ENCODE measurements at places on chromosomes 2 and 18. TPM values are rescaled to one million over a fixed set of nuclear protein-coding genes. Genes with fewer than 3 reads are reported as not detected.

DNA sequence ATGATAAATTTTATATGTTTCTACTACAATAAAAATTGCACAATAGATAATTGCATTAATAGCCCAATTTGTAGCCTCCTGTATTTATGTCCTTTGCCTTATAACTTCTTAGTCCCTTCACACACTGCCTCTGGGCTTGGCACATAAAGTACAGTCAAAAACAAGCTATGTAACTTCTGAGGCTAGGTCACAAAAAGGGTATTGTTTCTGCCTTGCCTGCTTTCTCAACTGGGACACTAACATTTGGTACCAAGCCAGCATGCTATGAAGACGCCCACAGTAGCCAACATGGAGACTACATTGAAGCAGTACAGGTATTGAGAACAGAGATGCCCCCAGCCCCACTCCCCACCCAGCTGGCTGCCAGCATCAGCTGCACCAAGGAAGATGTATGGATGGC, 5.4 kb upstream of the SLC3A1 start:
- no peak for DNase-seq

GRCh38 chr18:1917569-1917968, 653.7 kb downstream of the METTL4 start:
- no peak for DNase-seq

GRCh38 chr2:64137567-64137966, 6.7 kb downstream of the PELI1 start:
- DNase-seq, result no peak

DNA sequence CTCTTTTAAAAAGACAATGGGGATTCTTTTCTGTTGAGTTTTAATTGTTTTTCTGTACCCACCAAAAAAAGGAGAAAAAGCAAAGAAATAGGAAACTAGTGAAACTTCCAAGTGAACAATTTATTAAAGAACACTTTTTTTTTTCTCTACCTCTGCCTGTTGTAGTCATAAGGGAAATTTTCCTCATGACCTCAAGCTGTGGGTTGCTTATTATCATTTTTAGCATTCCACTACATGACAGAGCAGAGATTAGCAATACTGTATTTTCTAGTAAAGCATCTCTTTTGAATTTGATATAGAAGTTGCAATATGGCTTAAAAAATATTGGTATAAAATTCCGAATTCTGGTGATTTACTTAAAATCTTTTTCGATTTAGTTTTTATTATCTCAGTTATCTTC, 87.9 kb upstream of the LRRTM1 start:
- DNase-seq, result no peak

GRCh38 chr18:33212363-33212762, 228.2 kb downstream of the CCDC178 start:
- no peak for DNase-seq

DNA sequence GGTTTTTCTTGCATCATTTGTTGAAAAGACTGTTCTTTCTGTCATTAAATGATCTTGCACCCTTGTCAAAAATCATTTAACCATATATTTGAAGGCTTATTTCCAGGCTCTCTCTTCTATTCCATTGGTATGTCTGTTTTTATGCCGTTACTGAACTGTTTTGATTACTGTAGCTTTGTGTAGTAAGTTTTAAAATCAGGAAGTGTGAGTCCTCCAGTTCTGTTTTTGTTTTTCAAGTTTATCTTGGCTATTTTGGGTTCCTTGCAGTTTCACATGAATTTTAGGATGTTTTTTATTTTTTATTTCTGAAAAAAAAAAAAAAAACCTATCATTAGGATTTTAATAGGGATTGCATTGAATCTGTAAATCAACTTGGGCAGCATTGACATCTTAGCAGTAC, 39.0 kb downstream of the SLC39A10 start:
- DNase-seq, result no peak

- DNase-seq, result no peak
Observed at GRCh38 chr2:171630812-171631626, 56.2 kb upstream of the DYNC1I2 start.

DNA sequence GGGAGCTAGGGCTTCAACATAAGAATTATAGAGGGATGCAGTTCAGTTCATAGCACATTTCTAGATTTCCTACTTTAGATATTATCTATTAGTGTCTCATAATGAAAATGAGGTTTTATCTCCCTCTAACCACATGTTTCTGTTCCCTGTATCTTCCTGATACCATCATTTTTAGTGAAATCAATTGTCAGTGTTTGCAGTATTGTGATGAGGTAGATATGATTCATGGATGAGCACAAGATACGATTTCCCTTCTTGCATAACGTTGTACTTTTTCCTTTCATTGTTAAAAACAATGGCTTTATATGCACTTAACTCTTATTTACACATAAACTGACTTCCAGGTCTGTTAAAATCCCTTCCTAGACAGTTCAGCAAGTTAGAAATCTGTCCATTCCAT, 211.4 kb downstream of the ZBTB7C start:
- DNase-seq, result no peak

DNA sequence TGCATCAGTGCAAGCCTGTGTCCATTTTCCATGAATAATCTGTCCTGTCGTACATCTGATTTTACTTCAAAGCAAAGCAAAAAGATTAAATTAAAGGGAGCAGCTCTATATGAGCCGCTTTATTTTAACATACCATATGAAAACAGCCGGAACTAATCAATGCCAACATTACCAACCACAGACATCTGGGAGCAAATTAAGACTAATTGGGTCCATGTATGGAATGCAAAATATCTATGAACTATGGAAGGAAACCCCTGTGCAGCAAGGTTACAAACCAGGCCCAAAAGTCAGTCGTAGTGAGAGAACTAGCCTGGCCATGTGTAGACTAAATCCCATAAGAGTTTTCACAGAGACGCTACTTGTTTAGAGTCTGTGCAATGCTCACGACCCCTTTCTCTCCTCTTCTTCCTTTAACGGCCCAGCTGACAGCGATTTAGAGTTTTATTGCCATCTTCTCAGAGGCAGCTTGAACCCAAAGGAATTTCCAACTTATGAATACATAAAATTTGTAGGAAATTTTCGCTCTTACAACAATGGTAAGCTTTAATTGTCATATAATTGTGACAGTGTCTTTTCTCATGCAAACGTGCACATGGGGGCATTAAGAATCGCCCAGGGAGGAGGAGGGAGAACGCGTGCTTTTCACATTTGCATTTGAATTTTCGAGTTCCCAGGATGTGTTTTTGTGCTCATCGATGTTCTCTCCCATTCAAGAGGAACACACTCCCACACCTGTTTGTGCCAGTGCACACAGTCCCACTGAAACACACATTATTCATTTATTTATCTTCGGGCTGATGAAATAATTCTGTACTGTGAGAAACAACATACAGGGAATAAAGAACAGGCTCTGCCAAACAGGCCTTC, 52.9 kb upstream of the RPL31 start:
- no peak for DNase-seq

DNA sequence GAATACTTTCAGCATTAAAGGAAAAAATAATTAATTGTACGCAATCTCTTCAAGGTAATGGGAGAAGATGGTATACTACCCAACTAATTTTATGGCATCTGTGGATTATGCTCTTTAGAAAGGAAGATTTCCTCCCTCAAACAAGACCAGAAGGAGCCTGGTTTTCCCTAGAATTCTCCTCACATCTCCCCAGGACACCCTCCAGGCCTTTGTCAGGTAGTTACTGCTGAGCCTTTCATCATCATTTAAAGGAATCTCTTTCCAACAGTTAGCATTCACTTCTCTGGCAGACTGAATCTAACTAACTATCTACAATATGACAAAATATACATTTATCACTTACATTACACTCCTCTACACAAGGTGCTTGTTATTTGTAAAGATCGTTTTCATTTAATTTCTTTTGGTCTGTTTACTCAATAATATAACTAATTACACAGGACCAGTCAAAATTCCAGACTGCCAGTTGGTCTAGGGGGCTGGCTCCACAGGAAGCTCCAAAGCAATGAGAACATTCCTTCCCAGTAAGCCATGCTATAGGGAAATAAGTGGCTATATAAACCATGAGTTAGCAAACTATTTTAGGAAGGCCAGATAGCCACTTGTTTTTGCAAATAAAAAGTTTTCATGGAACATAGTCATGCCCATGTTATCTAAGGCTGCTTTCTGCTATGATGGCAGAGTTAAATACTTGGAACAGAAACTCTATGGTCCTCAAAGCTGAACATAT, 19.1 kb downstream of the ZNF24 start:
- DNase-seq, result no peak

CYS1 gene
- 3.8 TPM for total RNA-seq

ARHGAP25 gene
- 5.2 TPM for total RNA-seq

TMEFF2 gene
- not detected for total RNA-seq

EMX1 gene
- not detected for total RNA-seq

Data from cardiac septum (tissue), 1 donor.